ENCODE measurements at places on chromosomes 16 and 17. TPM values are rescaled to one million over a fixed set of nuclear protein-coding genes. Genes with fewer than 3 reads are reported as not detected.
A peak's percentile ranks its signal among the peaks of the same experiment; 100 is the strongest.

The METTL2A gene
- total RNA-seq: 25.4 TPM

GRCh38 chr16:56600398-56600999 is 7.9 kb upstream of the MT2A start:
- peak; percentile 81 for DNase-seq

GRCh38 chr17:44024853-44025252 is 10.1 kb upstream of the TMEM101 start:
- no peak for DNase-seq

The PDIA2 gene
- total RNA-seq: not detected
